Posterior vena cava (tissue), 2 donors: ENCODE measurements at places on chromosomes 2 and 18. TPM values are rescaled to one million over a fixed set of nuclear protein-coding genes. Genes with fewer than 3 reads are reported as not detected.

COL5A2 gene
- total RNA-seq: 123 TPM

UPP2 gene
- total RNA-seq: not detected

- no peak for DNase-seq
Measured at GRCh38 chr2:238427435-238428162, 872 bp downstream of the ASB1 start.

- DNase-seq: no peak
Measured at GRCh38 chr2:78890935-78891334, 134.6 kb upstream of the REG3G start.

VAMP8 gene
- total RNA-seq: 29.7 TPM

- DNase-seq: no peak
Measured at GRCh38 chr18:75531212-75531850, 103.8 kb upstream of the SMIM21 start.

DNA sequence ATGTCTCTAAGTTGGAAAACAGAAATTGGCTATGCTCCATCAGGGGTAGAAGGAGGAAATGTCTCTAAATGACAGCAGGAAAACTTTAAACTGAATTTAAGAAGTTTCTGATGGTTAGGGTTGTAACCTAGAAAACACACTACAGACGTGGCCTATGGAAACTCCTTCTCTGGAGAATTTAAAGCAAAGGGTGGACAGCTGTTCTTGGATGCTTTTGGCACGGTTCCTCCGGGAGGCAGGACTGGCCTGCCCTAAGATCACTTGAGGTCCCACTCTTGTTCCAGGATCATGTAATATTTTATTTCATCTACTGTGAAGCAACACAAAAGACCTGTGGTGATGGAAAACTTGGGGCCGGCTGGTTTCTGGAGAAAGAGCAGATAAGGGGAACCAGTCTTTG lies 77.0 kb downstream of the NRP2 start:
- no peak for DNase-seq

- DNase-seq: no peak
Measured at GRCh38 chr2:47264143-47264542, 109.0 kb upstream of the STPG4 start.

XIRP2 gene
- total RNA-seq: 0.42 TPM

DNA sequence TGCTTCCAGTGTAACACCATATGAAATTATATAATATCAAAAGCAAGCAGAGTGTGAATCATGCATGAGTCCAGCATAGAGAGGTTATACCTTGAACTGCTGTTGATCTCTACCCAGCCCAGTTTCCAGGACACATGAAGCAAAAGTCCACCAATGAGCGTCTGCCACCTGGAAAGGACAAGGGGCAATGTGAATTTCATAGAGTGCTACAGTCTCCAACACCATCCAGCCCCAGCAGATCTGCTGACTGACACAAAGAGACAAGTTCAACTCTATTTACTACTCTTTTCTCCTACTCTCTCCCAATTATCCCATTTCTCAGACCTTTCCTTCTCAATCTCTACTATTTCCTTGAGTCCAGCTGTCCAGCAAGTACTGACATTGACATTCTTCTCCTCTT lies 31.8 kb upstream of the RIOK3 start:
- no peak for DNase-seq

GRCh38 chr2:186466743-186467142 lies 19.3 kb upstream of the ZC3H15 start:
- no peak for DNase-seq

GRCh38 chr2:189411860-189412259 lies 29.4 kb upstream of the WDR75 start:
- DNase-seq: no peak

GRCh38 chr2:12603781-12604295 lies 112.9 kb upstream of the TRIB2 start:
- DNase-seq: no peak

DNA sequence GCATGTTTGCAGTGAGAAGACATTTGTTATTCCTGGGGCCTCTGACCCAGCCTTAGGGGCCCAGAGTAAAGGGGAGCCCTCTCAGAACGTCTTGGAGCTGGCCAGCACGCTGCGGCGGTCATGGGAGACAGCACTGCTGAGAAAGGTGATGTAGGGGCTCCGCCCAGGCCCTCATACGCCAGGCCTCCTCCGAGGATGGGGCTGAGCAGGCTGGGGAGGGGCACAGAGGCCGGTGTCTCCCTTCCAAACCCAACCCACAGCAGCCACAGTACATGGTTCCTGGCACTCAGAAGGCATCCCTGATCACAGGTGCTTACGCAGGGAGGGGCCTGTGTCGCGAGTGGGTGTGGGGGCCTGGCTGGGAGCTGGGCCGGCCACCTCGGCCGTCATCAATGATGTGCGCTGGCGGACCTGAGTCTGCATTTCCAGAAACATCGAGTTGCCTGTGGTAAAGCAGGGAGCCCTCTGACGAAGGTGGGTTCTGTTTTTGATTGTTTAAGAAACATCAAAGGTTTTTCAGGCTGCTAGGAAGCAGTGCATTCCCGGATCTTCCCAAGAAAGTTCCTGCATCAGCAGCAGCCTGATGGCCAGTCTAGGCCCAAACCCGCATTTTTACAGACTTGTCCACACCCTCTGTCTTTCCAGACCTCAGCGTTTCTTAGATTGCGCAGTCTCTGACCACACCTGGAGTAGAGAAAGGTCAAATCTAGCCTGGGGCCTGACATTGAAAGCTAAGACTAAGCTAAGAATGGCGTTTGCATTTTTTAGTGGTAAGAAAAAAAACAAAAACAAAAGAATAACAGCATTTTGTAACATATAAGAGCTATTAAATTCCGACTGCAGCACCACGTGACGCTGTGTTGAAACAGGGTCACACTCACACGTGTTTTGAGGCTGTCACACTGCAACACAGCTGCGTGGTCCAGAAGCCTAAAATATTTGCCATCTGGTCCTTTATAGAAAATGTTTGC lies 51.2 kb upstream of the PXDN start:
- DNase-seq: peak; percentile 72

DNA sequence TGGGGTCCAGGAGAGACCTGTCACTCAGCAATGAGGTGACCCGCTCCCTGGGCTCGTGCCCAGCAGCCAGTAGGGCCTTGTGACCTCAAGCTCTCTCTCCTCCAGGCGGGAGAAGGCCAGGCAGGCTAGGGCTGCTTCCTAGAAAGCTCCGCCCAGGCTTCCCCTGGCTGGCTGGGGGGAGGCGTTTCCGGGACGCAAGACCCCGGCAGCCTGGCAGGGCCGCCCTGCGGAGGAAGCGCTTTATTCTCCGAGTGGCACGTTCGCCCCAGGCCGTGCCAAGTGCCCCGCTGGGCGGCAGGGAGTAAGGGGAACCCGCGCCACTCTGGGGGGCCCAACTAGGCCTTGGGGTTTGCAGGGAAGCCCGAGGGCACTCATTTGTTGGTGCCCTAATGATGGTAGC lies 21.2 kb upstream of the EPAS1 start:
- peak; percentile 91 for DNase-seq

GRCh38 chr2:181163139-181163538 lies 182.7 kb downstream of the UBE2E3 start:
- DNase-seq: no peak

RTN4 gene
- total RNA-seq: 324 TPM

DNA sequence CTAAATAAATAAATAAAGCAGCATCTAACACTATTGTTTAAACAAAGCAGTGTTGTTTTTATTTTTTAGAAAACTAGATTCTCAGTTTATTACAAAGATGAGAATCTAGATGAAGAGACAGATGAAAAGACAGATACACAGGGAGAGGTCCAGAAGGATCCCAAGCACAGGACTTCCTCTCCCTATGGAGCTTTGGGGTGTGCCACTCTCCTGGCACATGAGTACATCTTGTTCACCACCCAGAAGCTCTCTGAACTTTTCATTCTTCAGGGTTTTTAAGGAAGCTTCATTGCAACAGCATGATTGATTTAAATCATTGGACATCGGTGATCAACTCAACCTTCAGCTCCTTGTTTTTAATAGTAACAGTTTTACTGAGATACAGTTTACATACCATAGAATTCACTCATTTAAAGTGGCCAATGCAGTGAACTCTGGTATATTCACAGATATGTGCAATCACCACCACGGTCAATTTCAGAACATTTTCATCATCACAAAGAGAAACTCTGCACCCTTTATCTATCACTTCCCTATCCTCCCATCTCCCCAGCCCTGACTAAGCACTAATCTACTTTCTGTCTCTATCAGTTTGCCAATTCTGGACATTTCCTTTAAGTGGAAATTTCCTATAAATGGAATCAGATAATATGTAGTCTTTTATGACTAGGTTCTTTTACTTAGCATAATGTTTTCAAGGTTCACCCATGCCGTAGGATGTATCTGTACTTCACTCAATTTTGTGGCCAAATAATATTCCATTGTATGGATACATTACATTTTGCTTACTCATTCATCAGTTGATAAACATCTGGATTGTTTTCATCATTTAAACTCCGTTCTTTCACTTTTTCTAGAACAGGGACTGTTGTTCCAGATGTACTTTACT lies 62.3 kb upstream of the ZFP36L2 start:
- no peak for DNase-seq

- DNase-seq: no peak
Measured at GRCh38 chr2:235129850-235130249, 178.0 kb downstream of the SH3BP4 start.

NRP2 gene
- total RNA-seq: 93.5 TPM

CPO gene
- 0.32 TPM for total RNA-seq

KCNG3 gene
- not detected for total RNA-seq

DNA sequence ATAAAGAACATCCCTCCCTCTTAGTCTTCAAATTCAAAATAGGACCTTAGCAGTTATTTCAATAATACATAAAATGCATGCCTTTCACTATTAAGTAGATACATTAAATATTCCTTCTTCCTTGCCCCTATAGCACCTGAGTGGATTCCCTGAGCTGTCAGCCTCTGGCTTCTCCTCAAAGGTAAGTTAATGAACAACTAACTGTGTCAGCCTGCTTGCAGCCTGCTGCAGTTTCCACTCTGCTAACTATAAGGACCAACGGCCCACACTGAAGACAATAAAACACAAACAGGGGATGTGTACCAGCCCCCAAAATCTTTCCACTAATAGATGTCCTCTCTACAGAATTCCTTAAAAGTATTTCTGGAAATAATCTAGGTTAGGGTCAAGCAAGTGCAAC lies 5.0 kb downstream of the KCTD1 start:
- no peak for DNase-seq

- no peak for DNase-seq
Measured at GRCh38 chr2:11835403-11835802, 89.0 kb downstream of the LPIN1 start.

OTOS gene
- total RNA-seq: not detected

GRCh38 chr2:45761635-45762034 lies 110.2 kb downstream of the PRKCE start:
- no peak for DNase-seq

GRCh38 chr2:218398437-218399390 lies 954 bp upstream of the CTDSP1 start:
- DNase-seq: peak; percentile 97

NPHP1 gene
- 8.4 TPM for total RNA-seq

GRCh38 chr2:202765436-202765835 lies 106.1 kb downstream of the ICA1L start:
- no peak for DNase-seq

DNA sequence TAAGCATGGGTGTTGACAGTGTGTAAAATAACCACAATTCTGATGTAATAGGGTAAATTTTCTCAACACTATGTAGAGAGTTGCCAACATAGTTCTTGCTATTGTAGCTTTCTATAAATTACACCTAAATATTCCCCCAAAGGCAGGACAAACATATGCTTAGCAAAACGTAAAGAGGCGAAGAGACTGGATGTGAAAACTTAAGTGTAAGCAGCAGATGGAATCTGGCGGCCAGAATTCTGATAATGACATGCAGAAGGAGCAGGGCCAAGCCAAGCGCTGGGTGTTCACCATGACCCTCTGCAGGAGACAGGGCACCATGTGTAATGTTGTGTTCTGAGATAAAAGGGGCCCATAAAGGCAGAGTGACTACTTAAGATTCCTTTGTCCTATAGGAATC lies 105.2 kb upstream of the ZNF521 start:
- DNase-seq: no peak

DNA sequence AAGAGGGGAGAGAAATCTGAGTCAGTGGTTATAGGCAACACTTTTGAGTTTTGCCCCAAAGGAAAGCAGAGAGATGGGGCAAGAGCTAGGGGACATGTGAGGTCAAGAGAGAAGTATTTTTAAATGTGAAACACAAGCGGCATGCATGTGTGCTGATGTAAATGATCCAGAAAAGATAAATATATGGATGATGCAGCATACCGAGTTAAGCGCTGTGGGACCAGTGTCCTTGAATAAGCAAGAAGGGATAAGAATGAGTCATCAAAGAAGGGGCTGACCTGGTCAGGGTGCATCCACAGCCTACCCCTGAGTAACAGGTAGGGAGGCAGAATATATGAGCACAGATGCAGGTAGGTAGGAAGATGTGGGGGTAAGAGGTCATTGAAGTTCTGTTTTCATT lies 180.9 kb downstream of the TRABD2A start:
- DNase-seq: no peak

DNA sequence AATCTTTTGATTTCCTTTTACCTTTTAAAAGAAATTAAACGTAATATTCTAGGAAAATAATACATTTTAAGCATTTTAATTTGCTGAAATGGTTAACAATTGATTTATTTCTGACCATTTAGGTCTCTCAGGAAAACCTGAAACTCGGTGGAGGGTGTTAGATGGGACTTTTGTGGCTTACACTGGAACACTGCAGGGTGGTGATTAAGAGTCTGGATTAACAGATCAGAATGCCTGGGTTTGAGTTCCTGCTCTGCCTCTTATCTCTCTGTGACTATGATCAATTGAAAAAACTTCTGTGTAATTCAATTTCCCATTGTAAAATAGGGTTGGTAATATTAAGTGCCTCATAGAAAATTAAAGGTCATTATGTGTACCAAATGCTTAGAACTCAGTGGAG lies 168.7 kb downstream of the UBE2E3 start:
- no peak for DNase-seq

GRCh38 chr2:44838116-44838790 lies 103.2 kb upstream of the SIX3 start:
- DNase-seq: no peak

DNA sequence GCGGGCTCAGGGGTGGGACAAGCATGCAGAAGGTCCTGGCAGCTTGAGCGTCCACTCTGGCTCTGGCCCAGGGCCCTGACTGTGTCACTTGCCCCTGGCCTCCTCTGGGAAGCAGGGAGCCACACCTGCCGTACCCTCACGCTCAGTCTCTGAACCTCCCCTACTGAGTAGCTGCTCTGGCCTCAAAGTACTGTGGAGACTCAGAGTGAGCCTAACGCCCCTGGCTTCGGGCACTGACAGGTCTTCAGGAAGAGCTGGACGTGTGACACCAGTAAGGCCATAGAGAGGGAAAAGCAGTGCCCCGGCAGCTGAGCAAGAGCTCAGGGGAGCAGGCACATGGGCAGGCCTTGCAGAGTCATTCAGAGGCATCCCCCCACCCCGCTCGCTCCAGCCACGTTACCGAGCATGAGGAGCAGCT lies 73.3 kb downstream of the SFXN5 start:
- DNase-seq: no peak
